Activated naive CD4-positive, alpha-beta T cell treated with anti-CD3 and anti-CD28 coated beads, Interleukin-2, amount 50 U/mL, for 16 hours (primary cell): ENCODE measurements at places on chromosomes 2 and 18.

DNA sequence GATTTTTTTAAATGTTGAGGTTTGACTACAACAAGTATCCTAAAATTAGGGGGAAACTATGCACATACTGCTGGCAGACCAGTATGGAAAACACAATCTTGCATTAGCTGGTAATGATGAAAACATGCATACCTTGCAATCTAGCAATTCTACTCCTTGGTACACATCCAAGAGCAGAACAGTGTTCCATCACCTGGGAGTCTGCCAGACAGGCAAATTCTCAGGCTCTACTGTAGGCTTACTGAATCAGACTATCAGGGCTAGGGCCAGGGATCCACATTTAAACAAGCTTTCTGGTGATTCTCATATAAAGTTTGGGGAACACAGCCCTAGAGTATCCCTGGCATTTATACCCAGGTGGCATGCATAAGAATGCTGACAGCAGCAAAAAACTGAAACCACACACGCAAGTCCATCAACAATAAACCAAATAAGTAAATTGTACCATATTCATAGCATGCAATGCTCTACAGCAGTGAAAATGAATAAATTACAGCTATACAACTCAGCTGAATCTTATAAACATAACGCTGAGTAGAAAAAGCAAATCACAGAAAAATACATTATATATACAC, 13.6 kb downstream of the CDH2 start:
- DNase-seq: no peak

DNA sequence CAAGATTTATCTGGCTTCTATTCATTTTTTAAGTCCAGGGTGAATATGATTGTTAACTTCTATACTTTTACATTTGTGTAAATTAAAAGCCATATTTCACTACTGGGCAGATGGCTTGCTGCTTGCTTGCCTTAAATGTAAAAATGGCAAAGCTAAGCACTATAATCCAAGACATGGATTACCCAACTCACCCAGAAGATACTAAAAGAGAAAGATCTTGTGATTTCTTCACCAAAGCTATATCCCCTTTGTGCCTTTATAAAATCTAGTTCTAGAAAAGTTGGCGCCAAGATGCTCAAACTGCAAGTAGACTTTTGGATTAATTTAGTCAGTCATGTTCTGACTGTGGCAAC, 48.7 kb upstream of the PKDCC start:
- no peak for DNase-seq

- DNase-seq: no peak
Measured at GRCh38 chr18:1014509-1014908, 109.8 kb downstream of the ADCYAP1 start.

DNA sequence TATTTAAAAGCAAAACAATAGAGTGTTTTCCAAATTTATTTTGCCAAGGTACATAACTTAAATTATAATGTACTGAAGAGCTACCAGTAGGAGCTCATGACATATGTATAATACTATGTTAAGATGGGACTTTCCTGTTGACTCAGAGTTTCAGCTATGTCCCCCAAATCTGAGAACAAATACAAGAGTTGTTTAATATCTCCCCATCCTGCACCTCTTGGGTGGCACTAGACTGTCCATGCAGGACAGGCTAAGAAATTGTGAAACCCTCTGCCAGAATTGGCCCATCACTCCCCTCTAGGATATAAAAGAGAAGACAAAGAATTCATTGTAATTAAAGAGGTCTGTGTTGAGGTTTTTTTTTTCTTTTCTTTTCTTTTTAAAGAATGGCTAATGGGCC, 21.7 kb upstream of the CTAGE1 start:
- no peak for DNase-seq

- DNase-seq: no peak
Measured at GRCh38 chr18:48126240-48126639, 195.8 kb upstream of the SMAD2 start.

- no peak for DNase-seq
Measured at GRCh38 chr2:126620302-126620701, 35.7 kb upstream of the GYPC start.

DNA sequence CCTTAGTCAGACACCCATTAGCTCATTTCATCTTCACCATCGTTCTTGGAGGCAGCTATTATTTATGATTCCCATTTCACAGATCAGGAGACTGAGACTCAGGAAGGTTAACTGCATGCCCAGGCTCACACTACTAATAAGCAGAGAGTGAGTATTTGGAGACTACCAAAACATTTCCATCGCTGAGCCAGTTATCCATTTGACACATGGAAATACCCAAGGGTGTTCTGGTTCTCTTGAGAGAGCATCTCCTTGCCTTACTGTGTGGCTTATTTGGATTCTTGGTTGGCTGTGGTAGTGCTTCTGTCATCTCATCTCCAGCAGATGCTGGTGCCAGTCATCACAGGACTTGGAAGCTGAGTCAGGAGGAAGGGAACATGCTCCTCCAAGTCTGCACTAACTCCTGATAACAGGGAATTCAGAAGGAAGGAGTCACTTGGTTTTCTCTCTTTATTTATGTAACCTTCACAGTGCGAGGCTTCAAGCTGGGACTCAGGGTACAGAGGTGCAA, 55.2 kb downstream of the RASGRP3 start:
- DNase-seq: no peak

DNA sequence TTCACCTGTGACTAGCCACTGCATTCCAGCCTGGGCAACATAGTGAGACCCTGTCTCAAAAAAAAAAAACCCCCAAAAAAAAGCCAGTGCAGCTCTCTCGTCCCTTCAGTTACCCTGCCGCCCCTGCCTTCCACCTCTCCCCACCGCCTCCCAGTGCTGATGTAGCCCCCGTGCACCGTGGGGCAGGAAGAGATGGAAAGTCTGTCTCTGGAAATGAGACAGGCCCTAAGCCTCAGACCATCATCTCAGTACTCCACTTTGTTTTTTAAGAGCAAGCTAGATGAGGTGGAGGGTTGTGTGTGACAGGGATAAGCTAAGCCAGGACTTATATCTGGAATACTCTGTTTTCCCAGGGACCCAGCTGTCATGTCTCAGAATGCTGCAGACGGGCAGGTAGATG, 32.0 kb downstream of the MERTK start:
- DNase-seq: no peak

- no peak for DNase-seq
Measured at GRCh38 chr2:42933824-42934254, 141.5 kb upstream of the HAAO start.

DNA sequence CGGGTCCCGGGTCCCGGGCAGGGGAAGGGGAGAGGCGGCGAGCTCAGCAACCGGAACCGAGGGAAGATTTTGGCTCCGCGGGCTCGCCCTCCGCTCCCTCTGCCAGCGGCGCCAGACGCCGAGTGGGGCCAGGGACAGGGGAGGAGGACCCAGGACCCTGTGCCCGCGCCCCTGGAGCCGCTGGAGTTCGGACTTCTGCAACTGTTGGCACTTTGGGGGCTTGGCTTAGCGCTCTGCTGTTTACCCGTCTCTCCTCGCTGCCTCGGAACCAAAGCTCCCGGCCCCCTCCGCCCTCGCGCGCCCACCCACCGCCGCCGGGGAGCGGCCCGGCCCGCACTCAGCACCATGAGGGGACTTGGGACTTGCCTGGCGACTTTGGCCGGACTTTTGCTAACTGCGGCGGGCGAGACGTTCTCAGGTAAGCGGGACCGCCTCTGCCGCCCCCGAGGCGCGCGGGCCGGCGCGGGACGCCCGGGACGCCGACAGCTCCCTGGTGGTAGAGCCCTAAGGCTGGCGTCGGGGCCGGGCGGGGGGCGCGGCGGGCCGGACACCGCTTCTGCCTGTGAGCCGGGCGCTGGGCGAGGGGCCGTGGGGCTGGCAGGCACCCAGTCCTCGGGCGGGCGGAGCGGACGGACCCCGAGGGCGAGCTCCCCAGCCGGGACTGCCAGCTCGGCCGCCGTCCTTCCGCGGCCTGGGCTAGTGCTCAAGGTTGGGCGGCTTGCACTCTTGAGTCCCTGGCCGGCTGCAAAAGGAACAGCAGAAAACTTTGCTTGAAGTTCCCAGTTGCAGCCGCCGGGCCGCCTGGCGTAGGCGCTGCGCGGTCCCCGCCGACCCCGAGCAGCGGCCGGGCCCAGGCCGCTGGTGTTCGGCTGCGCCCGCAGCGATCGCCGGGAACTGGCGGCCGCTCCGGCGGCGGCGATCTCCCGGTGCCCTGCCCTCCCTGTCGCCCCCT, 634 bp downstream of the PTPRM start:
- peak; percentile 12 for DNase-seq

- DNase-seq: no peak
Measured at GRCh38 chr18:11826836-11827235, 24.4 kb upstream of the CHMP1B start.

GRCh38 chr18:40109252-40110049, 1845.6 kb upstream of the PIK3C3 start:
- DNase-seq: no peak

- DNase-seq: no peak
Measured at GRCh38 chr2:62216616-62217015, 20.7 kb downstream of the B3GNT2 start.

- DNase-seq: no peak
Measured at GRCh38 chr2:119112770-119113488, 45.6 kb downstream of the C1QL2 start.

GRCh38 chr2:192307530-192307929, 112.8 kb upstream of the TMEFF2 start:
- DNase-seq: no peak

- DNase-seq: no peak
Measured at GRCh38 chr18:8450013-8450412, 159.2 kb upstream of the RAB12 start.

- no peak for DNase-seq
Measured at GRCh38 chr18:48800466-48800865, 150.3 kb downstream of the SMAD7 start.

DNA sequence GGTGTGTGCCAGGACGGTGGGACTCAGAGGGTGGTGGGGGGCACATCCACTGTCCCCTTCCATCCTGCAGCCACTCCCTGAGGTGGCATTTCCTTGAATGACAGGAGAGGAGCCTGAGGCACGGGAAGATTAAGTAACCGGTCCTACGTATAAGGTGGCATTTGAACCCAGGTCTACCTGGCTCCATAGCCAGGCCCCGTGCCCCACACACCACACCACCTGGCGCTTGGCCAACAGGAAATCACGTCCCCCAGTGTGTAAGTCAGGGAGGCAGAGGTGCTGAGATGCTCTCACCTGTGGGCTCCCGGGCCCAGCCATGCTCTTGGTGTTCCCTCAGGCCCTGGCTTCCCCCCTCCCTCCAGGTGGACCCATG, 53.7 kb downstream of the HPCAL1 start:
- no peak for DNase-seq

GRCh38 chr2:40721595-40721994, 269.7 kb upstream of the SLC8A1 start:
- DNase-seq: no peak

- no peak for DNase-seq
Measured at GRCh38 chr2:133667085-133667484, 98.8 kb upstream of the NCKAP5 start.

GRCh38 chr2:1989216-1989615, 244.9 kb upstream of the PXDN start:
- DNase-seq: no peak

DNA sequence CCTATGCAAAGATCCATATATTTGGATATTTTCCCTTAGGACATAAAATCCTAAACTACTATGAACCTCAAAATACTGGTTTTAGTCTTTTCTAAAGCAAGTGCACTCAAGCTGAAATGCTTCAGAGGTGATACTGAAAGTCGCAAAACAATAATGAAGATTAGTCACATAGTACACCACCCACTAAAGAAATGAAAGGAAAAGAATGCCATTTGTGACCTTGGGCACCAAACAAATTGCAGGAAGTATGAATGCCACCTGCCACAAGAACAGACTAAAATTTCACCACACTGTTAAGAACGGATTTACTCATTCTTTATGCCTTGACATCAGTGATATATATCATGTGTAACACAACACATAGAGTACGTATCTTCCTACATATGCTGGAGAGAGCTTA, 161.5 kb downstream of the ZNF521 start:
- no peak for DNase-seq

- no peak for DNase-seq
Measured at GRCh38 chr2:3326182-3326537, 51.5 kb downstream of the EIPR1 start.

DNA sequence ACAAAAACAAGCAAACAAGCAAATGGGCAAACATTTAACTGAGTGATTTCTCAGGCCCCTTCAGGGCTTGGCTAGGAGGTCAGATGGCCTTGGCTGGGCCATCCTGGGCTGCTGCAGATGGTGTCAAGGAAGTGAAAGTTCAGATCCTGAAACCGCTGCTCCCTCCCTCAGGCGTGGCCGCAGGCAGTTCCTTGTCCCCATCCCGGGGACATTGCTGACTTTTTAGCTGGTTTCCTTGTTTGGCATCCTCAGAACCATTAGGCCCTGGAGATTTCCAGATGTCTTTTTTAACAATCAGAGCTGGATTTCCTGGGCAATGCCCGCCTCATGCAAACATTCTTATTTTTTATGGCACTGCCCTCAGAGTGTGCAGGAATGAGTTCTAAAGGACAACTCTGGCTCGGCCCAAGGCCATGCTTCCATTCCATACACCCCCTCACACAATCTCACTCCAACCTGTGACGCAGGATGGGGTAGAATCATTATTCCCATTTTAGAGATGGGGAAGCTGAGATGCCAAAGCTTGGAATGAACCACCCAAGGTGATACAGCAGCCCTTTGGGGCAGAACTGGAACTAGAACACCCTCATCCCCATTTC, 86.1 kb upstream of the ZCCHC2 start:
- no peak for DNase-seq

- no peak for DNase-seq
Measured at GRCh38 chr2:179954026-179954425, 53.1 kb downstream of the CWC22 start.

DNA sequence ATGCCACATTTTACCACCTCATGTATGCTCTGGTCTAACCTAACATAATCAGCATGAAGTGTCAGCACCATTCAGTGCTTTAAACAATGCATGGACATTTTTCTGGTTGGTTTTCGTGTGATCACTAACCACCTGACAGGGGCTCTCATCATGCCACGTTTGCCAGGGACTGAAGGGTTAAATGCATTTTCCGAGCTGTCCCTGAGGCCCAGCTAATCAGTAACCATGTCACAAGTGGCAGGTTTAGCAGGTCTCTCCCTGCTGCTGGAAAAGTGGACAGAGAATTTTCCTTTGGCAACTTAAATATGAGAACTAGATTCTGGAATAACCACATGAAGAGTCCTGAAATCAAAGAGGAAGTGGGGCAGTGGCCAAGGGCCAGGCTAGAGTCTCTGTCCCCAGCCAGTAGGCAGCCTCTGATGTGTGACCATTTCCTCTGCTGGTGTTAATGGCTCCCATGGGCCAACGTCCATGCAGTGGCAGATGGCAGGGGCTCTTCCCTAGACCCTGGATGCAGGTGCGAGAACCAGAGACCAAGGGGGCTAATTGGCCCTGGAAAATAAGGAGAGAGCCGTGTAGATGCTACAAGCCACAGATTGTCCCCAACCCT, 69.5 kb downstream of the TPGS2 start:
- no peak for DNase-seq

GRCh38 chr2:201821080-201821479, 14.7 kb downstream of the CDK15 start:
- no peak for DNase-seq

GRCh38 chr2:236679884-236680860, 110.5 kb downstream of the ACKR3 start:
- no peak for DNase-seq
